ENCODE measurements at places on chromosomes 2 and 18.
A peak's percentile ranks its signal among the peaks of the same experiment; 100 is the strongest.

DNA sequence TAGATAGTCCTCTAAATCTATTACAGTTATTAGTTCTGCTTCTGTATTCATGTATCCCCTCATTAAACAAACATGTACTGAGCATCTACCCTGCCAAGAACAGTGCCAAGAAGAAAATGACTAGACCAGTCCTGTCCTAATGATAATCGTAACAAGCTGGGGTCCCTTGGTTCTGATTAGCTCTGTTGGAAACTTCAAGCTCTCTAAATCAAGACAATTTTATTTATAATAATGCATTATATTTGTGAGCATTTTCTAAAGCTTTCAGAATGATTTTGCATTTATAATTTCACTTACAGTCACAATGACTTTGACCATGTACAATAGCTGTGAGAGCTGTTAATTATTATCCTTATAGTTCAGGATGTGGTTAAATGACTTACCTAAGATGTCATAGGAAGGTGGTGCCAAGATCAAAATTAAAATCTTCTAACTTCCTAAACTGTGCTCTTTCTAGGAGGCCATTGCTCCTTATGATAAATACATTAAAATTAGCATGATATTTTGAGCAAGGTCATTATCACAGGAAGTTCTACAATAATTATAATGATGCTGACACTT, 336.5 kb upstream of the SLC39A10 start:
- DNase-seq, result no peak

DNA sequence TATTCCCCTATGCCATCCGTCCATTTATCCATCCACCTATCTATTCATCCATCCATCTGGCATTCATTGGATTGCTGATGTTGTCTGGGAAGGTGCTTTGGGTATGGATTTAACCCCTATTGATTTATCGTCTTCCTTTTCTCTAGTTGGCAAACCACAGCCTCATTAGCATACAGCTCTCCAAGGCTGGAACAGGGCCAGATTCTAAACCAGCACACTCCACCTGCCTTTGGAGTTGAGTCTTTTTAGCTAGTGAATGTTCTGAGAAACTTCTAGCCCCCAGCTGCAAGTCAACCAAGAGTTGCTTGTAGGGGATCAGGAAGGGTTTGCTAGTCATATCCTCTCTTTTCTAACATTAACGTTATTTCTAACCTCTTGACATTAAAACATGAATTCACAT, 90.7 kb downstream of the NRP2 start:
- DNase-seq, result no peak

- no peak for DNase-seq
These were observed 10.9 kb downstream of the CLASP1 start for GRCh38 chr2:121638333-121638732.

DNA sequence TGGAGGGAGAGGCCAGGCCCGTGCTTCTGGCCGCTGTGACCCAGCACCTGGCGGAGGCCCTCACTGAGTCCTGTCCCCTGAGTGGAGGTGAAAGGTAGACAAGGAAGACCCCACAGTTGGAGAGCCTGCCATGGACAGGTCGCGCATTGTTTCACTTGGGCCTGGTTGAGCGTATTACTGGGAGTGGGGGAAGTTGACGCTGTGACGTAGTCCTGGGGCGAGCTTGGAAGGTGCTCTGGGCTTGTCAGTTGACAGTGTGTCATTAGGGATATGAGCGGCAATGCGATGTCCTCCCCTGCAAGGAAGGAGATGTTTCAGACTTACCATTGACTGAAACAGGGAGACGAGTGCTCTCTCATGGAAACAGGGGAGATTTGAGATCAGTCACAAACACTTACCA, 127.1 kb downstream of the SH3RF3 start:
- no peak for DNase-seq

DNA sequence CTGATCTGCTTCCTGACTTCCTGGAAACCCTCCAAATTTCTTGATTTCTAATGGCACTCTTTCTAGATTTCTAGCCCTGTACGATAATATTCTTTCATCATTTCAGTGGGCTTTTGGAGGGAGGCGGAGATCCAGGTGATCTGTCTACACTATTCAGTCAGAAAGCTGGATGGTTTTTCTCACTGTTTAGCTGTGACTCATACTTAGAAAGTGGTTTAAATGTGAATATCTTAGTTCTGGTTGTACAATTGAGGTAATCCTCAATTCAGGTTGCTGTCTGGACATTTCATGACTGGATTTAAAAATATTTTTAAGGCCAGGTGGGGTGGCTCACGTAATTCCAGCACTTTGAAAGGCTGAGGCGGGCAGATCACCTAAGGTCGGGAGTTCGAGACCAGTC, 20.8 kb downstream of the SEH1L start:
- no peak for DNase-seq

- peak; percentile 68 for DNase-seq
These were observed at the start of the genes KATNAL2 and PIAS2 for GRCh38 chr18:46917108-46917802. Gene KATNAL2 (plus strand): TSS chr18:46917602. CDS start chr18:46946873, 29,271 bp downstream. Gene PIAS2 (minus strand): TSS chr18:46917507. CDS start chr18:46917345, 162 bp downstream.

DNA sequence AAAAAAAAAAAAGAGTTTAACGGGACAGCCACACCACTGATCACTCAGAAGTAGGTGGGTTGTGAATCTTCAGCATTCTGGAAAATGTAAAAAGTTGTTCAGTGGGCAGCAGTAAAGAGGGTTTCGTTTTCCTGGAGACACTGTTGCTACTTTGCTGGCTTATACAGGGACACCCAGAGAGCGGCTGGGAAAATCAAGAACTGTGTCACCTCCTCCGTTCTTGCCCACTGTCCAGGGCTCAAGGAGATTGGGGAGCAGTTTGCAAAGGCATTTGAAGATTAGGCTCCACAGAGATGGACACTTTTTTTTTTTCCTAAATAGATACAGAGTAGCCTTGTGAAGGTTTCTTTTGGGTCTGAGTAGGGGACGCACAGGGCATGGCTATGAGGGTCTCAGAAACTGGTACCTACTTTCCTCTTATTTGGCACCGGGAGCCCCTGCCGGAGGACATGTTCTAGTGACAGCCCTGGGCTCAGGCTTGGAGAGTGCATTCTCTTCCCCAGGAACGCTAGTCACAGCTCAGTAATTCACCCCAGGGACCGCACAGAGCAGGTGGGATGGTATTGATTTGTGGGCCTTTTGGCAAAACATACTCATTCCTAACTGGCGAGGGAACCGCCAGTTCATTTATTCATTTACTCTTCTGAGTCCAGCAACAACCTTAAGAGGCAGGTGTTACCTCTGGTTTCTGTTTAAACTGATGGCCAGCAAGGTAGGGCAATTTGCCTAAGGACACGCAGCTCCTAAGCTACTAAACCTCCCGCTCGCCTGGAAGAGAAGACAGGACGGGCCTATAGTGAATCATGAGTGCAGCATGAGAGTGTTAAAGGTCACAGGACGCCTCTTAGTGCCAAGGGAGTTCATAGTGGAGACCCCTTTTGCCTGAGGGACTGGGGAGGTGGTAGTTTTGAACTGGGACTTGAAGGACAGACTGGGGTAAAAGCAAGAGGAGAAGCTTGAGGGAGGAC, 53.1 kb downstream of the HPCAL1 start:
- DNase-seq, result no peak

GRCh38 chr2:39779927-39780326, 869 bp upstream of the THUMPD2 start:
- DNase-seq, result no peak

GRCh38 chr2:137896467-137896866, 67.8 kb upstream of the HNMT start:
- no peak for DNase-seq

- DNase-seq, result no peak
These were observed 100.5 kb upstream of the UNC80 start for GRCh38 chr2:209671020-209671680.

DNA sequence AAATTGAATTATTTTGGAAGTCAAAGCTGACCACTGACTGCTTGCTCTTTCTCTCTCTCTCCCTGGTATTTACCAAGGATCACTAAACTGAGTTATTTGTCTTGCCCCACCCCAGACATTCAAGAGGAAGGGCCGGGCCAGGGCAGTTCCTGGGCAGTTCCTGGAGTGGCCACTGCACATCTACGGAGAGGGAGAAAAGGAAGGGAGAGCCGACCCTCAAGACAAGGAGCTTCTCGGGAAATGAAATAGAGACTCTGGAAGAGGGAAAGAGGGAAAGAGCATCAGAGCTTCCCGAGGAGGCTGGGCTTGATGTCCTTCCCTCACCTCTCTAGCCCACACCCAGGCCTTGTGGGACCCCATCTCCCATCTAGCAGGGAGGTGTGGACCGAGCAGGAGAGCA, 83.1 kb downstream of the SEPTIN10 start:
- DNase-seq, result no peak

All from stimulated activated CD4-positive, alpha-beta T cell treated with anti-CD3 and anti-CD28 coated beads, Interleukin-2, amount 100 ng/mL, for 48 hours (primary cell).